ENCODE measurements at places on chromosomes 7 and 10.
A peak's percentile ranks its signal among the peaks of the same experiment; 100 is the strongest.

GRCh38 chr7:156096771-156097538 is 284.7 kb upstream of the SHH start:
- peak; percentile 16 for DNase-seq

- no peak for DNase-seq
Observed at GRCh38 chr10:32501906-32502305, 56.0 kb downstream of the CCDC7 start.

DNA sequence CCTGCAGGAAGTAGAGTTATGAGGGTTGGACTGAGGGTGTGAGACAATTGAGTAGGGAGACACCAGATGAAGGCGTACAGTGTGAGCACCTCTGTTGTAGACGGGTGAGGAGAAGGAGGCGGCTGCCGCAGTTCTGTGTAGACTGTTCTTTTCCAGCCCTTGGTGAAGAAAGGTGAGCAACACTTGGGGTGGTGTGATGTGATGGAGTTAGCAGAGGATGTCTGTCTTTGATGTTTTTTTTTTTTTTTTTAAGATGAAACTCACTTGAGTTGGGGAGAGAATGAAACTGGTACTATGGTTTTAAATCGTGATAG is 42.8 kb upstream of the RNF216 start:
- DNase-seq, result no peak

GRCh38 chr7:16479591-16479990 is 14.1 kb upstream of the SOSTDC1 start:
- DNase-seq, result no peak

- no peak for DNase-seq
Observed at GRCh38 chr7:71132127-71132376, at the start of gene GALNT17. GALNT17 (plus strand) TSS chr7:71132144.

DNA sequence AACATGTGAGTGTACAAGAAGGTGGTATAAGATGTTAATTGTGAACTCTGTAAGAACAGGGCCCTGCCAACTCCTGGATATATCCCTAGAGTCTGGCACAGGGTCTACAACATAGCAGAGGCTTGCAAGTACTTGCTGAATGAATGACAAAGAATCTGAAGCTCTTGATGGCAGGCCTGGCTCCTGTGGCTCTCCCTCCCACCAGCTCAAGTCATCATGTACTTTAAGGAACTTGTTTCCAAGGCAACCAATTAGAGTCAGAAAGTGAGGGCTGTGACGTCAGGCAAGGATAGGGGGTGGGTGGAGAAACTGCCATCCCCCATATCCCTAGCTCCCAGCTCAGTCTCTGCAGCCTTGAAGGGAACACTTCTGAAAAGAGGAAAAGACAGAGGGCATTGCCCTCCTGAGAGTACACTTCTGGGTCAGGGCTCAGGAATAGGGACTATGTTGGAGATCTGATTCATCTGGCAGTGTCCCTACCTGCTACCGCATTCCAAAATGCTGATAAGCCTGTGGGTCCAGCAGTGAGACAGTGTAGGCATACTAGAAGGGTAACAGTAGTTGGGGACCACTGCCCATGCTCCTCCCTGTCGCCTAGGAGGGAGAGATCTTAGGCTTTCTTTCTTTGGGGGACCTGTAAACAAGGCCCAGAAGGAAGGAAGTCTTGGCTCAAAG is 34.6 kb upstream of the BTRC start:
- DNase-seq, result no peak

DNA sequence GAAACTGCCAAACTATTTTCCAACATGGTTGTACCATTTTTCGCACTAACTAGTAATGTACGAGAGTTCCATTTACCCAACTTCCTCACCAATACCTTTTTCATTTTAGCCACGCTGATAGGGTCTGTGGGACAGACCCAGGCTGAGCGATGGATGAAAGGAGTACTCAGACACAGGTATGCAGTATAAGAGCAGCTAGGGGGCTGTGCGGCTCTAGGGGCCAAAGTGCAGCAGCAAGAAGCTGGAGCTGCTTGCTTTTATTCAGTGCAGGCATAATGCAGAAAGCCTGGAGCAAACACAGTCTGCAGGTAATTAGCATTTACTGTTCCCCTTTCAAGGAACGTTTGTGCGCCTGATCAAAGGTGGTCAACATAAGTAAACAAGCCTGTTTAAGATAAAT is 21.0 kb downstream of the UCMA start:
- DNase-seq, result no peak

DNA sequence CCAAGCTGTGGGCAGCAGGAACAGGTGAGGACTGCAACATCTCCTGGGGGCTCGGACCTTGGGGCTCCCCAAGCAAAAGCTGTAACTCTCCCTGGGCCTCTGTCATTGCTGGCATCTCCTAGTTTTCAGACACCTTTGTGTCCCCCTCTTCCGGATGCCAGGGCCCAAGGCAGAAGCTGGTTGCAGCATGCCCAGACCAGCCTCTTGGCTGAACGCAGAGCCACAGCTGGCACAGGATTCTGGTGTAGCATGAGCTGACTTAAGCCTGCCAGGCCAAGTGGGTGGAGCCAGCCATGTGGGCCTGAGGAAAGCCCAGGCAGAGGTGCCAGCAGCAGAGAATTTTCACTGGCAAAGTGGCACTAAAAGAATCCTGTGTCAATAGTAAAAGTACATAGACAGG is 43.5 kb downstream of the ZWINT start:
- no peak for DNase-seq

DNA sequence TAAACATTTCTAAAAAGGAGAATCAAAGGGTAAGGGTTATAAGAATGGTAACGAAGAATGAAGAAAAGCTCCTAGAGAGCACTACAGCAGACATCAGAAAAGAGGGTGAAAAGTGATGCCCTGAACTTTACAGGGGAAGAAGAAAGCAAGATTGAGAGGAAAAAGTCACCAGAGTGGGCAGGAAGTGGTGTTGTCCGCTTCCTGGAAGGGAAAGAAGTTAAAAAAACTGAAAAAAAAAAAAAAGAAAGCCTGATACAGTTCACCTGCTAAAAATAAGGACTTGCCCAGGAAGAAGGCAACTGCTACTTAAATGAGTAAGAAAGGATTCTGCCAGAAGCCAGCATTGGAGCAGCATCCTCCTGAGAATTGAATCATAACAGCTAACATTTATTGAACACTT is 330.1 kb upstream of the PHF14 start:
- DNase-seq, result no peak

- DNase-seq, result peak; percentile 63
Observed at GRCh38 chr10:77111611-77112550, 525.7 kb downstream of the KCNMA1 start.

All from Karpas-422 (cell line).